ENCODE measurements at places on chromosomes 5 and 9. TPM values are rescaled to one million over a fixed set of nuclear protein-coding genes. Genes with fewer than 3 reads are reported as not detected.

Gene SPINK7
- total RNA-seq: not detected

DNA sequence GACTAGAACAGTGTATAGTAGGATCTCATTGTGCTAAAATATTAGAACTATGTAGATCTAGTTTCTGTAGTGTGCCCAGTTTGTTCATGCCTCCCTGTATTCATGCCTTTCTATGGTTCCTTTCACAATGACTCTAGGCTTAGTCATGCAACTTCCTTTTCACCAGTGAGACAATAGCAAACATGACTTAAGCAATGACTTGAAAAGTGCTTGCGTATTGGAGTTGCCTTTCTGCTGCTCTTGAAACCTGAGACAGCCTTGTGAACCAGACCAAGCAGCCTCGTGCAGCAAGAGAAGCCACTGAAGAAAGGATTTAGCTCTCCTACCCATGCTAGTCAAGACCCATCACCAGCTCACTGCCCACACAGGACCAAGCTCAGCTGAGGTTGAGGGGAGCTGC is 294.5 kb upstream of the TAS2R1 start:
- peak; percentile 95 for DNase-seq

- peak; percentile 99 for DNase-seq
Observed at GRCh38 chr5:121968910-121969607, 7.3 kb downstream of the SRFBP1 start.

- DNase-seq: peak; percentile 26
Observed at GRCh38 chr9:89022902-89023301, 31.6 kb downstream of the S1PR3 start.

Gene GABRA6
- total RNA-seq: not detected

Gene CATSPER3
- 0.11 TPM for total RNA-seq

DNA sequence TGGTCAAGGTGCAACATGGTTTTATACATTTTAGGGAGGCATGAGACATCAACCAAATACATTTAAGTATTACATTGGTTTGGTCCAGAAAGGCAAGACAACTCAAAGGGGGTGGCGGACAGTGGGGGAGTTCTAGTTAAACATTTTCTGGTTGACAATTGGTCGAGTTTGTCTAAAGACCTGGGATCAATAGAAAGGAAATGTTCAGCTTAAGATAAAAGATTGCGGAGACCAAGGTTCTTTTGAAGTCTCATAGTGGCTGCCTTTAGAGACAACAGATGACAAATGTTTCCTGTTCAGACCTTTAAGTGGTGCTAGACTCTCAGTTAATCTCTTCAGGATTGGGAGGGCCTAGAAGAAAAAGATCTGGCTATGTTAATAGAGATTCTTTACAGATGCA is 47.7 kb upstream of the TTC39B start:
- DNase-seq: no peak

DNA sequence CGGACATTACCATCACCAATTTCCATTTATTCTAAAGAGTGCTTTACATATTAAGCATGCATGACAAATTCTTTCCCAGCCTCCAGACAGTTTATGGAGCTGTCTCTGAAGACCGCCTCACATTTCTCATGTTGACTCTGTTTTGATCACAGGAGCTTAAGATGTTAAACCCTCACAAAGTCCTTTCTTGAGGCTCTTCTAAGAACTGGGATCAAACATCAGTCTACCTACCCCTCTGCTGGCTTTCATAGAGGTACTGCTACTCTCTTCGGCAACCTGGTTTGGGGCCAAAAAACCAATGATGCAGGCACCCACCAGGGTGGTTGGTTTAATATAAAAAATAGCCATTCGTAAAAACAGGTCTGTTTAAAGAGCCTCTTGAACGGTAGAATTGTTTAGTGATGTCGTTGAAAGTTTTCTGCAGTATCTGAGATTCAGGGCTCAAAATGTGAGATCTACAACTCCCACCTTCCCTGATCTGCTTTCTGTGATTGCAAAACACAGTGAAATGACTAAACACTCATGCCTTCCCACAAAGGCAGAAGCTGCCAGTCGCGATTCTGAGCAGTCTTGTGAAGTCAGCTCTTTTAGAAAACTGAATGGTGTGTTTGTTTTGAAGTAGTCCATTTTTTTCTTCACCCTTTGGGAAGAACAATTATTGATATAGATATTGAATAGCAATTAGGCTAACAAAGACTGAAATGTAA is 3.5 kb downstream of the RXFP3 start:
- DNase-seq: peak; percentile 21

- no peak for DNase-seq
Observed at GRCh38 chr5:137265457-137265856, 233.7 kb downstream of the SPOCK1 start.

DNA sequence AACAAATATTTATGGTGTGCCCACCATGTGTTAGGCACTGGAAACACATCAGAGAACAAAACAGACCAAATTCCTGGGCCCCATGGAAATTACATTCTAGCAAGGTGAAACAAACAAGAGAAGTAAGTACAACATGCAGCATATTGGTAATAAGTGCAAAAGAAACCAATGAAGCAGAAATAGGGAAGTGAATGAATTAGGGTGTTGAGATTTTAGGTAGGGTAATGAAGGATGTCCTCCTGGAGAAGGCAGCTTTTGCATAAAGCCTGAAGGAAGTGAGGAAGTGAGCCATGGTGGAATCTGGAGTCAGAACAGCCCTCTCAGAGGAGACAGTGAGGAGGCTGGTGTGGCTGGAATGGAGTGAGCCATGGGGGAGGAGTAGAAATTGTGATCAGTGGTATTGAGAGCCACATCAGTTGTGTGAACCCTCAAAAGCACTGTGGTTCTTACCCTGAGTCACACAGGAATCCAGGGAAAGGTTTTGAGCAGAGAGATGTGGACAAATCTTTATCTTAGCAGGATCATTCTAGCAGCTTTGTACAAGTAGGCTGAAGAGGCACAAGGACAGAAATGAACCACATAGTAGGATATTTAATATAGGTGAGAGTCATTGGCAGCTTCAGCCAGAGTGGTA is 52.7 kb upstream of the ARL15 start:
- DNase-seq: peak; percentile 17

Gene IFNB1
- total RNA-seq: not detected

Gene PCDHB2
- 10.7 TPM for total RNA-seq

DNA sequence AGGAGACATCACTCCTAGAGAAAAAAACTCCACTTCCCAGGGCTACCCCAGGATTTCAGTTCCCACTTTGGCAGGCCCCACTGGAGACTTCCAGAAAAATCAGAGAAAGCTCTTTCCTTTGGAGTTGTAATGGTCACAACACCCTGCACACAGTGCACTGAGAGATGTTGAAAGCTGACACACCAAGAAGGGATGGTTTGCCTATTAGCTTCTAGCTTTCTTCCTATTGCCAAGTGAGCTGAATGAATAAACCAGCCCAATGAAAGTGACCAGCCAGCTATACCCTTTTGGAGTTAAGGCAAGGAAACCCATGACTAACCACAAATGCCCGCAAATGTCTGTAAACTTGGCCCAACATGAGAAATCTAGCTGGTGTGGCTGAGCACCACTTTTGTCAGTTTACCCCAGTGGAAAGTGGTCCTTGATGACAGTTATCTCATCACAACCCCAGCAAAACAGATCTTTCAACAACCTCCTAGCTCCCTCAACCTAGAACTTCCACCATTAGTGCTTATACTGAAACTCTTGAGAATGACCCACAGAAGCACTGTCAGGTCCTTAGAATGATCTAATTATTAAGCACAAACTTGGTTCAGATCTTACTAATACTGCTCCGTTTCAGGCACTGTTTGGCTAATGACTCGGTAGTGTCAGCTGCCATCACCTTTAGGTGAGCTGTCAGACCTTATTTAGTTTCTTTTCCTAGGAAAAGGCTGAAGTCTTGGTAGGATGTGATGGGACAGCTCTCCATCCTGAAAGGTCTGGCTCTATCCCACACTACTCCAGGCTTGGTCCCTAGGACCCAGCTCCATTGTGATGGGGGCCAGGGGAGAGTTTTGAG is 11.2 kb downstream of the IRF1 start:
- no peak for DNase-seq

Gene TRIM36
- total RNA-seq: 5.4 TPM

GRCh38 chr5:161302559-161302958 is 244.0 kb downstream of the GABRB2 start:
- DNase-seq: peak; percentile 32

GRCh38 chr5:43437062-43437660 is 25.0 kb upstream of the CCL28 start:
- DNase-seq: no peak

Gene IL12B
- not detected for total RNA-seq

DNA sequence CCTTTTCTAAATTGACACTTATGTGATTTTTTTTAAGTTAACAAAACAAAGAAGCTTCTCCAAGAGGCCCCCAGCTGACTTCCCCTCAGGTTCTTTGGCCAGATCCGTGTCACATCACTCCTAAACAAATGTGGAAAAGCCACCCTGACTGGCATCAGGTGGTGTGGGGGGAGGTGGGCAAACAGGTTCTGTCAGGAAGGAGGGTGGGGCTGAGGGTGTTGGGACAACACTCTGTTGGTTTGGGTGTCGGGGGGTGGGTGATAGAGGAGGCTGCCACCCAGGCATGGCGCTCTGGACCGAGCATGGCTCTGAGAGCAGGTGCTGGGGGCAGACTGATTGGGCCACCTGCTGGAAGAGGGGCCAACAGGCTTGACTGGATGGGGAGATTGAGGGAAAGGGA is 210.9 kb downstream of the HSPA4 start:
- DNase-seq: no peak

DNA sequence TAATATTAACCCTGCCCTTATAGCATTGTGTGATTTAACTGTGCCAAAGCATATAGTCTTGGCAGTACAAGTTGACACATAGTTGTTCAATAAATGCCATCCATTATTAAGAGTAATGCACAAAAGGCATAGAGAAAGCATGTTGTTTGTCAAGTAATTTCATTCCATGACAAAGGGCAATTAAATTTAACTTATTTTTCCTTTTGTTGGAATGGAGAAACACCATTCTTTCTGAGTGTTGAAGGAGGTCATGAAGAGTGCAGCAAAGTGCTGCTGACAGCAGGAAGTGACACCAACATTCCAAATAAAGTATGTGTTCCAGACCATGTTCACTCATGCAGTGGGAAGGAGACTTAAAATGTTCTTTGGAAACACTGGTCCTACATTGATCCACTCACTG is 29.1 kb downstream of the ANKDD1B start:
- peak; percentile 46 for DNase-seq

GRCh38 chr5:62341783-62342475 is 35.9 kb downstream of the KIF2A start:
- DNase-seq: no peak

Gene IL9
- total RNA-seq: not detected

All from LHCN-M2 (cell line).